ENCODE measurements at places on chromosomes 3 and 15.

GRCh38 chr3:148737104-148737530 lies 39.4 kb downstream of the AGTR1 start:
- DNase-seq, result no peak

DNA sequence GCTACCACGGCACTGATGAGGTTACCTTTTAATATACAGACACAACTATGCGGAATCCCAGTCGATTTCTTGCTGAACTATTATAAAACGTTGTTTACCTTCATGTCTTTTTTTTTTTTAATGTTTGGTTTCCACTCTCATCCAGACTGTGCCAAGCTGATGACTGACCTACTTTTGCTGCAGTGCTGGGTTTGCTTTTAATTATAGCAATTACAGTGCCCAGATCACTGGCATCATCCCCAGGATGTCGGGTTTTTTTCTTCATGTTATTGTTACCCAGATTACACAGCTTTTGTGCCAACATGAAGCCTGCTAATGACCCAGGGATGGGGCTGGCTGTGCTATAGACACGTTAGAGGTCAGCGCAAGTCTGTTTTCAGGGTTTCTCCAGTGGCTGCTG lies 294.0 kb upstream of the ATP10A start:
- DNase-seq, result no peak

DNA sequence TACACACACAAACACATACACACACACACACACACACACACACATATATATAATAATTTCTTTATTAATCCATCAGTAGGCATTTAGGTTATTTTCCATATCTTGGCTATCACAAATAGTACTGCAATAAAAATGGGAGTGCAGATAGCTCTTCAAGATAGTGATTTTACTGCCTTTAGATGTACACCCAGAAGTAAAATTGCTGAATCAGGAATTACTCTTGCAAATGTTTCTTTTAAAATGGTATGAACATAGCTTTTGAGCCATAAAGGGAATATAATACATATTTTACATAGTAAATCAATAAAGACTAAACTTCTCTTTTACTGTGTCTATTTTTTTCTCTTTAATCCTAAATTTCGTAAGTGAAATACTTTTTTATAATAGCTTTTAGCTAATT lies 1251.1 kb downstream of the ZPLD1 start:
- DNase-seq, result no peak

DNA sequence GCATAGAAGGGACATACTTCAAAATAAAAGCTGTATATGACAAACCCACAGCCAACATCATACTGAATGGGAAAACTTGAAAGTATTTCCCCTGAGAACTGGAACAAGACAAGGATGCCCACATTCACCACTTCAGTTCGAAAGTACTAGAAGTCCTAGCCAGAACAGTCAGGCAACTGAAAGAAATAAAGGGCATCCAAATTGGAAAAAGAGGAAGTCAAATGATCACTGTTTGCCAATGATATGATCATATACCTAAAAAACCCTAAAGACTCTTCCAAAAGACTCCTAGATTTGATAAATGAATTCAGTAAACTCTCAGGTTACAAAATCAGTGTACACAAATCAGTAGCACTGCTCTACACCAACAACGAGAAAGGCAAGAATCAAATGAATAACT lies 40.7 kb downstream of the SLC49A4 start:
- no peak for DNase-seq

GRCh38 chr15:67691450-67691849 lies 133.9 kb upstream of the SKOR1 start:
- DNase-seq, result no peak

- no peak for DNase-seq
These were observed 42.8 kb upstream of the ARHGEF3 start for GRCh38 chr3:56844536-56844935.

DNA sequence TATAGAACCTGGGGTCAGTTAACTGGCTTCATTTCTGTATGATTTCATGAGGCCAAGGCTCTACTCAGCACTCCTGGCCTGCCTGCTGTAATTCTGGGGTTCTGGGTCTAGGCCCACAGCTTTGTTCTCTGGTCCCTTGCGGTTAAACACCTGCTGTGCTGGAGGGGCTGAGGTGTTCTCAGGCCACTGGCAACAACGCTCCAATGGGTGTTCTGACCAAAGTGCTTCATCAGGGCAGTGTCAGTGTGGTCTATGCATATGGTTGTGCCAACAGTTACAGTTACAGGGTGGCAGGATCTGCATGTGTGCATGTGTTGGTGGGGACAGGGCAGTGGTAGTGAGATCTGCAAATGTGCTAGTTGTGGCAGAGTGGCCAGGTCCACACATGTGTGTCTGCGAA lies 64.1 kb upstream of the GMNC start:
- DNase-seq, result no peak

GRCh38 chr3:119403201-119403600 lies 60.2 kb downstream of the TMEM39A start:
- no peak for DNase-seq

GRCh38 chr3:46281551-46281950 lies 39.3 kb downstream of the CCR3 start:
- DNase-seq, result no peak

GRCh38 chr15:56160966-56161365 lies 82.7 kb downstream of the RFX7 start:
- DNase-seq, result no peak

DNA sequence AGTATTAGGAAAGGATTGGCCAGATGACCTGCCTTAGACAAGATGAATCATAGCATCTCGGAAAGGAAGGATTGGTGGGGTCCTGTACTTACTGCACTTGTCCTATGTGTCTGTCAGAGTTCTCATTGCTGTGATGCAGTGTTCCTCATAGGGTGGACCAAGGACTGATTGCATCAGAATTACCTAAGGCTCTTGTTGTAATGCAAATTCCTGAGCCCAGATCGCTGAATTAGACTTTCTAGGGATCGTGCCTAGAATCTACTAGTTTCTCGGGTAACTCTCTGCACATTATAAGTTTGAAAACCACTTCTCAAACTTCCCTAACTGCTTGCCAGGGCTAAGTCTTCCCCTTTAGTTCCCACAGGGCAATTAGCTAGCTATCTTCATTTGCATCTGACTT lies 74.9 kb upstream of the SKOR1 start:
- DNase-seq, result no peak

GRCh38 chr3:183378951-183379350 lies 49.5 kb downstream of the MCF2L2 start:
- DNase-seq, result no peak

- no peak for DNase-seq
These were observed 35.2 kb upstream of the SIAH2 start for GRCh38 chr3:150798122-150798618.

DNA sequence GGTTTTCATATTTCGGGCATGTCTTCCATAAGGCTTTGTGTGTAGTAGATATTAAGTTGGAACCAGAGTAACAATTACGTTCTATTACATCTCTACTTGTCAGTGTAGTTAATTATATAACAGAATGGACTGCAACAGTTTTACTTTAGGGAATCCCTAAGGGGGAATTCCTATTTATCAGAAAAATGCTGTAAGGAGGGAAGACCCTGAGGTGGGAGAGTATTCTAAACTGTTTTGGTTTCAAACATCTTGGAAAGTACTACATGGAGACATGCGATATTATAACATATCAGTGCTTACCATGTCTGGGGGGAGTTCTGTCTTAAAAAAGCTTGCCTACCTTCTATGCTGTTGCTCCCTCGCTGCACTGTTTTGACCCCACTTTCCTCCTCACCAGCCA lies 238.1 kb downstream of the LPP start:
- no peak for DNase-seq

DNA sequence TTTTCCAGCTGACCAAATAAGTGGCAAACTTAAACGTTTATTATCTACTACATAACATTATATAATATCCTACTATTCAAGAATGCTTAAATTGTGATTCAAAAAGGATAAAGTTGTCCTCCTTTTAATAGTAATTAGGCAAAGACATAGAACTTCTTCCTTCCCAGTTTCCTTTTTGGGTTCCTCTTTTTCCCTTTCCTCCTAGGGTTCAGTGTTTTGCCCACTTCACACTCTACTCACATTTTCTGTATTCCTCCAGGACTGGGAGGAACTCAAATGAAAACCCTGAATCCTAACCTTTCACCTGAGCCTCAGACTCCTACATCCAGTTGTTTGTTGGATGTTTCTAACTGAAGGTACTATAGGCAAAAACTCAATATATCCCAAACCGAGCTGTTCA lies 132.5 kb downstream of the PEAK1 start:
- DNase-seq, result no peak

DNA sequence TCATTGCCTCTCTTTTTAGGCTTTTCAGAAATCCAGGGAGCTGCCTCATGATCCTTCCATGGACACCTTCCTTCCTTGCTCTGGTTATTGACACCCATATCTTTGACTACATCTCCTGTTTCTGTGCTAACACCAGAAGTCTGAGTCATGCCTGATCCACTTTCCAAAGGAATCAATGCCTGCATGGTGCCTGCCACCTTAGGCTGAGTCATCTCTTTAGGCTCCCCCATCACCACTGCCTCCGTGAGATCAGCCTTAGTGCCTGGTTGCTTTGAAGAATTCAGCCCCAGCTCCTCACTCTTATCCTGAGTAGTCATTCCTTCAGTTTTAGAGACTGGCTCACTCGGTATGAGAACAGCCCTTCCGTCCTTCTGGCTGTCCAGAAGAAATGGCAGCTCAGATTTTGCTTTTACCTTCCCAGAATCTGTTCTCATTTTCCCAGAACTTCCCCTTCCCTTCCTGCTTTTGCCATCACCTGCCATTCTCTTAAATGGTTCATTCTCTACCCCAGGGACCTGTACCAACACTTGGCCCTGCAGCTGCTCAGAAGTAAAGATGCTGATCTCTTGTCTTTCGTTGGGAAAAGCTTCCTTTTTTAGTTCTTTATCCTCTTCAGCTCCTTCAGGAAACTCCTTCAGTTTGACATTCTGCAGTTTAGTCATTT lies 105.3 kb downstream of the MAP4 start:
- DNase-seq, result no peak

GRCh38 chr15:45645026-45645980 lies 10.5 kb downstream of the SQOR start:
- no peak for DNase-seq

GRCh38 chr3:15313461-15313860 lies 18.9 kb downstream of the SH3BP5 start:
- DNase-seq, result no peak

GRCh38 chr15:78968114-78968513 lies 23.3 kb upstream of the CTSH start:
- no peak for DNase-seq

- peak; percentile 57 for DNase-seq
These were observed 83.7 kb downstream of the ETV5 start for GRCh38 chr3:186025161-186025560.

DNA sequence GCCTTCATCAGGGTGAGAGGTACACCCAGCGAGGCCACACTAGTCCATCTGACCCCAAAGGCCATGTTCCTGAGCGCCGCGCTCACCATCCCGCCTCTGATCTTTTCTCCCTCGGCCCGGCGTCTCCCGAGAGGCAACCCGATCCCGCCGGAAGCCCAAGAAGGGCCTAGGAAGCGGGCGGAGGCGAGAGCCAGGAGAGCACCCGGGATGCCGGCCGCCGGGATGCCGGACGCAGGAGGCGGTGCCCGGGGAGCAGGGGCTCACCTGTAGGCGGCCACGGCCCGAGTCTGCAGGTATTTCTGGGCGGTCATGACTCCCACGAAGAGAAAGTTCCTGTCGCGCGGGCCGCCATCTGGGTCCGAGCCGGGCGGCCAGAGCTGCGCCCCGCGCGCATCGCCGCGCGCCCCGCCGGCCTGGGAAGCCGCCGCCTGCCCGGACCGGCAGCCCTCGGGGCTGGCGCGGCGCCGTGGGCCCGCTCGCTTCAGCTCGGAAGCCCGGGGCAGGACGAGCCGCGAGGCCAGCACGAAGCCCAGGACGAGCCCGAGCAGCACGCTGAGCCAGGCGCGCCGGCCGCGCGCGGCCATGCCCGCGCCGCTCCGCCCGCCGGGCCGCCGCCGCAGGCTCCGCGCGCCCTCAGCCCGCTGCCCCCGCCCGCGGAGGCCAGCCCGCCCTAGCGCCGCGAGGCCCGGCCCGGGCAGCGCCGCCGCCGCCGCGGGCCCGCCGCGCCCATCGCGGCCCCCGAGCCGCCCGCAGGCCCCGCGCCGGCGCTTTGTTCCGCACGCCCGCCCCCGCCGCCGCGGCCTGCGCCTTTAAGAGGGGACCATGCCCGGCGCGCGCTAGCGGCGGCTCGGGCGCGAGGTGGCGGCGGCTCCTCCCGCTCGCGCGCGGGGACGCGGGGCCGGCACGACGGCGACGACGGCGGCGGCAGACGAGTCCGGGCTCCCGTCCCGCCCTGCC lies 697 bp downstream of the CHSY1 start:
- DNase-seq, result peak; percentile 49

DNA sequence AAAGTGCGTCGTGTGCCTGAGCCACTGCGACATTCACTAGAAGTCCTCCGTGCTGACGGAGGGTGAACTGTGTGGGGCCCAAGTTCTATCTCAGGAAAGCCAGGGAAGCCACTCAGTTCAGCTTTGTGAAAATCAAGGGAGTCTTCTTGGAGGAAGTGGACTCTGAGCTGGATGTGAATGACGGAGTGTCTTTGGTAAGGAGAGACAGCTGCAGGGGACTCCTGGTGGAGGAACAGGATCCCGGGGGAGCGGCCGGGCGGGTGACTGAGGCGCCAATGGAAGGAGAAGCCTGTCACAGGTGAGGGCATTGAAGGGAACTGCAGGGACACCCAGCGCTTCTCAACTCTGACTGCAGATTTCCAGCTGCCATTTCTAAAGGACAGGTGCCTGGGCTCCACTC lies 75.6 kb downstream of the APBA2 start:
- no peak for DNase-seq

GRCh38 chr15:81292523-81293001 lies 31.4 kb downstream of the STARD5 start:
- DNase-seq, result no peak

DNA sequence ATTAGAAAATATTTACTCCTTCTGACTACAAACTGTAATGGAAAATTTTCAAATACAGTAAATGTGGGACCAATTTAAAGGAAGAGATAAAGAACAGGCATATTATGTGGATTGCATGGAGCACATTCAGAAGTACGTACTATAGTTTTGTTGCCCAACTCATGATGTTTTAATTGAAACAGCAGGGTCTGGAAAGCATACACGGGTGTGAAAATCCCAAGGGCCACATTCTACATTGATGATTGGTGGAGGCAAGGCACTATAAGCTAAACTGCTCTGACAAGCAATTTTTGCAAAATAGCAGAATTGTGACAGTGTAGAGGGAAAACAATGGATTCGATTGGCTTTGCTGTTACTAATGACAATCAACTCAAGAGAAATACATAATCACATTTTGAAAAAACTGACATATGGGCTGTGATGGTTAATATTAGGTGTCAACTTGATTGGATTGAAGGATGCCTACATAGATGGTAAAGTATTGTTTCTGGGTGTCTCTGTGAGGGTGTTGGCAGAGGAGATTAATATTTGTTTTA lies 458.6 kb downstream of the PYDC2 start:
- no peak for DNase-seq

- DNase-seq, result no peak
These were observed 3.6 kb downstream of the ZBTB38 start for GRCh38 chr3:141371882-141372281.

- peak; percentile 12 for DNase-seq
These were observed 71.5 kb downstream of the SSR3 start for GRCh38 chr3:156483426-156483825.

Measured in stimulated activated CD4-positive, alpha-beta T cell treated with anti-CD3 and anti-CD28 coated beads, Interleukin-12 subunit alpha, Interleukin-12 subunit beta, amount 100 ng/mL, for 48 hours (primary cell).